ENCODE measurements at places on chromosomes 11 and 22.

- DNase-seq = no peak
Observed at GRCh38 chr11:65016705-65017104, 2.7 kb downstream of the ARL2 start.

DNA sequence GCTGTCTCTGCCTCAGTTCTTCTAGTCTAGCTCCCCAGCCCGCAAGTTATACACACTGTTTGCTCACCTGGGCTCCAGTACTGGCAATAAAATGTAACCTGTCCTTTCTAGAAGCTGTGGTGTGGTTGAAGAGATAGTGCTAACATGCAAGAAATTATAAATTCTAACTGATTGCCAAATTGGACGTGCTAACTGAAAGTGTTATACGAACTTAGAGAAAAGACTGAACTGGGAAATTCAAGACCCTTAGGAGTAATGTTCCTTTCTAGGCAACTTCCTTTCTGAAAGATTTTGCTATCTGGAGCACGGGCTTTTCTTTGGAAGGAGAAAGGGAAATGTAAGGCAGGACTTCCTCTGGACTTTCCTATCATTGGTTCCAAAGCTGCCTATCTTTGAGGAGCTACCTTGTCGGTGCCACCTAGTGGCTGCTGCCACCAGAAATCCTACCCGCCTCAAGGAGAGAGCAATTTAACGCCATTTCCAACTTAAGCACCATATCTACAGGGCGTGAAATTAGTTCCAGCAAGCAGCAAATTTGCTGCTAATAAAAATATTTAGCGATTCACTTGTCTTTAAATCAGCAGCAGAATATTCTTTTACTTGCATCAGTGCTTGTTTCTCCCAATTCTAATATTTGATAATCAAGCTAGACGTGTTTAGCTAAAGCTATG, 12.7 kb upstream of the TMEM218 start:
- DNase-seq = no peak

DNA sequence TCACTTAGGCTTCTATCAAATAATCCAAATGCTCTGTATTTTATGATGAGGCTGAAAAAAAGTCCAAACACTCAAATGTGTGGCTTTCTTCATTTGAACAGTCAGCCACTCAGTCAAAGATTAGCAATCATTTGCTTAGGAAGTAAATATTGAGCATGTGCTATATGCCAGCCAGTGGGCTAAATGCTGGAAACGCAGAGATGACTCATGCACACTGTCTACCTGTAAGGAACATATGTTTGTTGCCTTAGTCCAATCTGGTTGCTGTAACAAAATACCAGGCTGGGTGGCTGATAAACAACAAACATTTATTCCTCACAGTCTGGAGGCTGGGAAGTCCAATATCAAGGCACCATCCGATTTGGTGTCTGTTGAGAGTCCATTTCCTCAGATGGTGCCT, 617.3 kb downstream of the NTM start:
- DNase-seq = no peak

- DNase-seq = no peak
Observed at GRCh38 chr11:115606498-115607220, 102.4 kb upstream of the CADM1 start.

- DNase-seq = no peak
Observed at GRCh38 chr22:29979777-29980321, 96.9 kb downstream of the MTMR3 start.

DNA sequence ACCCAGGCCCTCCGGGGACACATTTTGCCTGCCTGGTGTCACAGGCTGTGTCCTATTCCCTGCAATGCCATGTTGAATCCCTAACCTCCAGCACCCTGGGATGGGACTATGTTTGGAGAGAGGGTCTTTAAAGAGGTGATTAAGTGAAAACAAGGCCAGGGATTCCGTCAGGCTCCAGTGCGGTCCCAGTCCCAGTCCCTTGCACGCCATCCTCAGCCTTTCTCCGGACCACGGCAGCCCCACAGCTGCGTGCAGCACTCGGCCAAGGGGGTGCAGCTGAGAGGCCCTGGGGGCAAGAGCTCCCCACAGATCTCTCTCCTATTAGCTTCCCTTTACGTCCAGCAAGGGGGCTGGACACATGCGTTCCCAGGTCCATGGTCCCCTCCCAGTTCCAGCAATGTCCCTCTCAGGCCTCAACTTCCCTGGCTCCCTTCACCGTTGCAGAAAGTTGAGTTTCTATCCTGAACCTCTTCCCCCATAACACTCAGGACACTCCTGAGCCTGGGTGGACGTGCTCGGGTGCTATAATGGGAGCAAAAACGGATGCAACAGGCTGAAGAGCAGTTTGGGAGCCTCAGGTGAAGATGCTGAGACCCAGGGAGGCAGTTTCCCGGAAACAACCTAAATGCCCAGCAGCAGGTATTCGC, 1422.7 kb downstream of the BRD1 start:
- DNase-seq = no peak
